ENCODE measurements at places on chromosomes 16 and 17.

DNA sequence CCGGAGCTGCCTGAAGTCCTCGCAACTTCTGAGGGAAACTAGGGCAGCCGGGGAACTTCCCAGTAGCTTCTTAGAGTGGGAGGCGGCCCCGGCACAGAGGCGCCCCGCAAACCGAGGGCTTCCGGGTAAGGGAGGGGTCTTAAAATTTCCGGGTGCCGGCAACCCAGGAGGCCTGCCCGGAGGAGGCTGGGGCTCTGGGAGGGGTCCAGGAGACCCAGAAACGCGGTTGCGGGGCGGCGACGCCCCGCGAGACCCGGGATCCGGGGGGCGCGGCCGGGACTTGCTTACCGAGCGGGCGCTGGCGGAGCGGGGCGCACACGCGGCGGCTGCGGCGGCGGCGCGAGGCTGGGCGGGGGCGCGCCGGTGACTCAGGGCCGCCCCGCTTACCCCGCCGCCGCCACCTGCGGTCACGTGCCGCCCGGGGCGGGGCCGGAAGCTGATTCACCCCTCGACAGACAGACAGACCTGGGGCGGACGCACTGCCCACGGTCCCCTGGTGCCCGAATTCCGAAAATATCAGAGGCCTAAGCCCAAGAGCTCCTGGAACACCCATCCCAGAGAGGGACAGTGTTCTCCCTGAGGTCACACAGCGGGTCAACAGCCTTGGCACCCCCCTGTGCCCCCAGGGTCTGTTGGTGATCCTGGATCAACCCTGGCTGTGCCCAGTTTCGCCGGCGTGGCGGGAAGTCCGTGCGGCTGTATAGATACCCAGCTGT lies at the start of gene FAM83G:
TSS of gene FAM83G (minus strand) at position 344 of the 716 bp plus-strand sequence. CDS start 723 bp downstream, outside the sequence.
- DNase-seq: no peak

DNA sequence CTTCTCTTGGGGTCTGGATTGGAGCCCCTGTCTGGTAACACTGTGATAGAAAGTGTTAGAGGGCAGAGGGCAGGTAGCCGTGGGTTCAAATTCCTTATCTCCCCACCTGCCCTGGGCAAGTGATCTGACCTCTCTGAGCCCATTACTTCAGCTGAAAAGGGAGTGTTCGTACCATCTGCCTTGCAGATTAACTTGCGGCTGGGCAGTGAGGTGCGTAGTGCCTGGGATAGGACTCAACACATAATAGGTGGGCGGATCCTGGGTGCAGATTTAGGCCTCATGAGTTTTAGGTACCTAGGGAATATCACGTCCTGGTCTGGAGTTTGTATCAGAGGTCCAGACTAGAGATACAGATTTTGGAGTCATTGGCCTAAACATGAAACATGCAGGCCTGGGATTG lies 329.6 kb downstream of the CPPED1 start:
- no peak for DNase-seq

DNA sequence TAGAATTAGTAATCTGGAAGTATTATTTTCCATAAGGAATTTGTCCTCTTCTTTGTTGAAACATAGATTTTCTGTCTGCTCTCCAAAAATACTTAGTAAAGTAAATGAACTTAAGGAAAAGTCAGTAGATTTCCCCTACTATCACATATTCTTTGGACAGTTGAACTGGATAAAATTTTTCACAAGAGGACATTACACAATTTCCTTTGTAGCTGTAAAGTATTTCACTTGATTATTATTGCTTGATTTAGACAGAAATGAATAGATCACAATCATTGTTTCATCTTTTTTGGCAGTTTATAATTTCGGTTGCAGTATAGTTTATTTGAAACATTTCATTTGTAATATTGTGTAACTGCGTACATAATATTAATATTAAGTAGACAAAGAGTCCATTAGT lies 12.5 kb downstream of the CYB5B start:
- no peak for DNase-seq

GRCh38 chr16:50455288-50455845 lies 86.6 kb upstream of the BRD7 start:
- no peak for DNase-seq

DNA sequence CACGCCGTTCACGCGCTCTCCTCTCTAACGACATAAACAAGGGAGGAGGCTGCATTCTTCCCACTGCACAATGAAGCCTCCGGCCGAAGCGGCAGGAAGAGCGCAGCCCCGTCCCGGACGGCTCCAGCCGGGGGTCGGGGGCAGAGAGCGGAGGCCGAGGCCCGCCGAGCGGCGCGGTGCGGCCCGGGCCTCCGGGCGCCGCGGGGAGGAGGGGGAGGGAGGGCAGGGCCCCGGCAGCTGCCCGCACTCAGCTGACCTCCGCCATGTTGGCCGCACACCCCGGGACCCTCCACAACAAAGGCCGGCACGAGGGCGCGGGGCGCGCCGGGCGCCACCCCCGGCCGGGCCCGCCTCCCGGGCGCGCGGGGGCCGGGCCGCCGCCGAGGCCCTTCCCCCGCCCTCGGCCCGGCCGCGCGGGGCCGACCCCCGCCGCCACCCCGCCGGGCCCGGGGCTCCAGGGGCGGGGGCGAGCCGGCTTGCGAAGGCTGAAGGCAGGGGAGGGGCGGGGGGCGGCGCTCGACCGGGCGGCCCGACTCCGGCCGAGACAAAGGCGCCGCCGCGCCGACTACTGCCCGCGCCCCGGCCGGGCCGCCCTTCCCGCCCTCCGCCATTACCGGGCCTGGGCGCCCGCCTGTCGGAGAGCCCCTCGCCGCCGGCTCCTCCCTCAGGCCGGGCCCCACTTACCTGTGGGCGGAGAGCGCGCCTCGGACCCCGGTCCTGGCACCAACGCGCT lies 527 bp downstream of the SIAH1 start:
- no peak for DNase-seq

GRCh38 chr16:27721531-27722181 lies 171.7 kb downstream of the KATNIP start:
- DNase-seq: no peak

- no peak for DNase-seq
Observed at GRCh38 chr17:15466131-15466530, 1.3 kb downstream of the CDRT4 start.

DNA sequence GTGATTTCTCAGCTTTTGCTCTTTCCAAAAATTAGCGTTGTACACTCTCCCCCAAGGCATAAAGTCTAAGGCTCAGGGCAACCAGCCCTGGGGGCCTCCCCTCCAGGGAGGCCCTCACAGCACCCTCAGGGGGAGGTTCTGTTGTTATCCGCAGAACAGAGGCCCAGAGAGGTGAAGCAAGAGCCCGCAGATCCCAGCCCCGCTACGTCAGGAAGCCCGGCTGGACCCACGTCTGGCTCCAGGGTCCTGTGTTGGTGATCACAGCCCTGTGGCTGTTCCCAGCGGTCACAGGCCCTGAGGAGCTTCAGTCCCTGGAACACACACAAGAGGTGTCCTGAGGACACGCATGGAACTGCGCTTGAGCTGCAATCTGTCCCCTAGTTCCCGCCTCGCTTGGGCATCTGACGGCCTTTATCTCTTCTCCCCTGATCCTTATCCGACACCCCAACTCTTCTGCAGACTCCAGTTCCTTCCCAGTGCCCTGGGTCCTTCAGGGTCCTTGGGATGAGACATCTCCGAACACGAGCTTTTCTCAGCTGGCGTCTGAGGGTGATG lies 1.1 kb upstream of the ZG16B start:
- DNase-seq: no peak

All from cortex of kidney (tissue), 1 donor.